ENCODE measurements at places on chromosomes 13 and 19.

GRCh38 chr13:25764378-25764777 lies 287.4 kb downstream of the SHISA2 start:
- DNase-seq, result no peak

GRCh38 chr13:26571518-26571917 lies 14.0 kb downstream of the WASF3 start:
- no peak for DNase-seq

- no peak for DNase-seq
Measured at GRCh38 chr13:29925457-29926097, 75.2 kb upstream of the UBL3 start.

DNA sequence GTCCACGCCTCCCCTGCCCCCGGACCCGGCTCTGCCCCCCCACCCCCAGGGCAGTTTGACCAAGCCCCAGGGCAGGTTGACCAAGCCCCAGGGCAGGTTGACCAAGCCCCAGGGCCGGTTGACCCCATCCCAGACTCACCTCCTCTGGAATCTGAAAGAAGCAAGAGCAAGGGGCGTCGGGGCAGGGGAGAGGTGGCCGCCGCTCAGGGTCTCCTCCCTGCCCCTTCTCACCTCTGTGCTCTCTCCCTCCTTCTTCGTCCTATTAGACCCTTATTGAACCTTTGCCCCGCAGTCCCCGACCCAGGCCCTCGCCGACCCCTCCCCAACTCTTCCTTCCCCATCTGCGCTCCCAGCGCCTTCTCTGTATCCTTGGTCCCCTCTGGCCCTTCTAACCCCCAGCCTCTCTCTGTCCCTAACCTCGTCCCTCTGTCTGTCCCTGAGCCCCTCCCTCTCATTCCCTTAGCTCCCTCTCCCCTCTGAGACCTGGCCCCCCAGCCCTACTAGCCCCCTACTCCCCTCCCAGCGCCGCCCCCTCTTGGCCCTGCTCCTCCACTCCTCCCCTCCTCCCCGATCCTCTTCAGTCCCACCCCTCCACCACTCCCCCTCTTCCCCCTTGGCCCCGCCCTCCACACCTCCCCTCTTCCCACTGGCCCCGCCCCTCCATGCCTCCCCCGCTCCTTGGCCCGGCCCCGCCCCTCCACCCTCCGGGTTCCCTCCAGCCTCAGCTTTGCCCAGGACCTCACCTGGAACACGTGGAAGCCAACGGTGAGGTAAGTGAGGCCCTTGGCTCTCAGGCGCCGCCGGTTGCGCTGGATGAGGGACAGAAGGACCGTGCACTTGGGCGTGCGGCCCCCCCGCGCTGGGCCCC lies 7.6 kb downstream of the CAPN12 start:
- no peak for DNase-seq

- no peak for DNase-seq
Measured at GRCh38 chr13:38590796-38591507, 95.9 kb upstream of the FREM2 start.
